Ovary (tissue), 10 donors: ENCODE measurements at places on chromosomes 6 and 20. TPM values are rescaled to one million over a fixed set of nuclear protein-coding genes. Genes with fewer than 3 reads are reported as not detected.

TBX18 gene
- 1.5 TPM for polyA plus RNA-seq

PCK1 gene
- 0.30 TPM for polyA plus RNA-seq

REM1 gene
- polyA plus RNA-seq = 2.9 TPM

SNX9 gene
- 31.2 TPM for polyA plus RNA-seq

FERMT1 gene
- 4.7 TPM for polyA plus RNA-seq

SLC17A2 gene
- polyA plus RNA-seq = not detected

GJA1 gene
- 78.7 TPM for polyA plus RNA-seq

VNN1 gene
- 0.34 TPM for polyA plus RNA-seq

- H3K4me1 ChIP-seq = no peaks in the 10 kb centered on the region
- H3K4me3 ChIP-seq = no peak overlapping the region
- H3K27ac ChIP-seq = no peak overlapping the region
- no peak for DNase-seq
- H3K36me3 ChIP-seq = no peaks in the 10 kb centered on the region
These were observed 92.7 kb downstream of the EYA4 start for GRCh38 chr6:133333852-133334251.

GRCh38 chr6:13289789-13290318 is 38.5 kb downstream of the TBC1D7 start:
- no peak overlapping the region for H3K4me3 ChIP-seq
- no peak overlapping the region for H3K27ac ChIP-seq
- no peaks in the 10 kb centered on the region for H3K4me1 ChIP-seq
- no peaks in the 10 kb centered on the region for H3K27me3 ChIP-seq
- no peak for DNase-seq
- H3K36me3 ChIP-seq = no peaks in the 10 kb centered on the region

DNA sequence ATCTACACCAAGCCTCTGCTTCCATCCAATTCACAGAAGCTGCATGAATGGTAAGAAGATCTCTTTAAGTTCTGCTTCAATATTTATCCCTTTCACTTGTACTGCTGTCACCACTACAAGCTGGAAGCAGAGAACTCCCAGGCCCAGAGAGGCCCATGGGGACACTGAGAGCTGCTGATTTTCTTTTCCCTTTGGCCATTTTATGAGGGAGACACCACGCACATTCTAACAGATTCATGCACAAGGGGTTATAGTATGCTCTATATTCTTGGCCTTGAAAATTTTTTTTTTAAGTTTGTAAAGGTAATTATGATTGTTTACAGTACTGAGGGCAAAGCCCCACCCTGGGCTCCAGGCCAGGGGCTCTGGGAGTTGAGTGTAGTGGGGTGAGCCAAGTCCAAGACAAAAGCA is 88.4 kb downstream of the MYB start:
- no peak for DNase-seq
- H3K4me3 ChIP-seq = no peak overlapping the region
- no peaks in the 10 kb centered on the region for H3K27me3 ChIP-seq
- no peaks in the 10 kb centered on the region for H3K36me3 ChIP-seq

DNA sequence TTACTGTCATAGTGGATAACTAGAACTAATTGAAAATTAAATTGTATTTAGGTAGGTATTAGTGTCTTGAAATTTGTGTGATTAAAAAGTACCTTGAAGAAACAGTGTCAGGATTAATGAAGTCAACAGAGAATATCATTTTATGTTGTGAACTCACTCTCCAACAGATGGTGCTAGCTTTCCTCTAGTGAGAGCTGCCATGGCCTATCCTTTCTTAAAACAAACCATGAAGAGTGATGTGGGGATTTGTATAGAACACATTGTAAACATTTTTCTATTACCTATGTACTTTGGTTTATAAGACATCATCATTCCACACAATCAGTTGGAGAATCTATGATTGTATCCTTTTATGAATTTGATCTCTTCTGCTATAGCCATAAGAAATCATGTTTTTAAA is 4.8 kb upstream of the SRSF12 start:
- H3K36me3 ChIP-seq = no peaks in the 10 kb centered on the region
- H3K27ac ChIP-seq = no peak overlapping the region
- H3K27me3 ChIP-seq = no peaks in the 10 kb centered on the region
- no peak overlapping the region for H3K4me3 ChIP-seq
- peaks cover 2% of the 10 kb centered on the region for H3K4me1 ChIP-seq

DNA sequence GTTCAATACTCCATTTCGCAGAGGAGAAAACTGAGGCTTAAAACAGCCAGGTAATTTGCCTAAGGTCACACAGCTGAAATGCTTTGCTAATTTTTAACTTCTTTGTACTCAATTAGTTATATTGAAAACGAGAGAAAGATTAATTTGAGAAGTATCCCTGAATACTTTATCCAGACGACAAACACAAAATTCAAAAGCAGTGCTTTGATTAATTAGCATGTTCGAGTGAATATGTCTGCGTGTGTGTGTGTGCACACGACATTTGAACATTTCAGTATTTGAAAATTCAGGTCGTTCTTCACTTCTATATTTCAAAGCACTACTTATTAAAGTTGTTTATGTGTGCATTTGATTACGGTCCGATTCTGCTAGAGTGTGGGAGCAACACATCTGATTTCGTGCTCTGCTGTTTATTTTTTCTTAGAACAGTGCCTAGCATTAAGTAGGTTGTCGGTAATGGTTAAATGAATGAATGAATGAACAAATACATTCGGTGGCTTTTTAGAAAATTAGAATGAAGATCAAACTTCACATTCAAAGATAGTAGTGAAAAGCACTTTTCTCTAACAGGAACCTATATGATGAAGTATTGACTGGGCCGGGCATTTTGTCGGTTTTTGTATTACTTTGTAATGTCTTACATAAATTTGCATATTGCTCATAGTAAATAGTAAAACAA is 36.9 kb upstream of the SYNCRIP start:
- peak overlapping the region; percentile 71 for H3K27ac ChIP-seq
- no peaks in the 10 kb centered on the region for H3K27me3 ChIP-seq
- H3K36me3 ChIP-seq = no peaks in the 10 kb centered on the region
- no peak for DNase-seq

DNA sequence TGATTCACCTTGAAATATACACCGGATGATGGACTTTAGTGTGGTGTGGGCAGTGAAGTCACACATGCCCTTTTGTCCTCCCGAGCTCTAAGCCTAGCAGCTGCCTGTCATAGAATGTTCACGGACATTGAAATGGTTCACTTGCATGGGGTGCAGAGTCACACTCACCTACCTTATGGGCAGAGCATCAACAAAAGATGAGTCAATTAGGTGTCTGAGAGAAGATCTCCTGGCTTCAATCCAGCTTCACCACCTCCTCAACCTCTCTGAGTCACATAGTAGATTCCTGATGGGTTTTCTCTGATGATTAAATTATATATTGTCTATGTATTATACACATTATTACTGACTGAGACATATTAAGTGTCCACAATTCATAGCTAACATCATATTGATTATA is 48.1 kb upstream of the HLA-E start:
- no peak overlapping the region for H3K27ac ChIP-seq
- no peaks in the 10 kb centered on the region for H3K27me3 ChIP-seq
- no peaks in the 10 kb centered on the region for H3K4me1 ChIP-seq

DNA sequence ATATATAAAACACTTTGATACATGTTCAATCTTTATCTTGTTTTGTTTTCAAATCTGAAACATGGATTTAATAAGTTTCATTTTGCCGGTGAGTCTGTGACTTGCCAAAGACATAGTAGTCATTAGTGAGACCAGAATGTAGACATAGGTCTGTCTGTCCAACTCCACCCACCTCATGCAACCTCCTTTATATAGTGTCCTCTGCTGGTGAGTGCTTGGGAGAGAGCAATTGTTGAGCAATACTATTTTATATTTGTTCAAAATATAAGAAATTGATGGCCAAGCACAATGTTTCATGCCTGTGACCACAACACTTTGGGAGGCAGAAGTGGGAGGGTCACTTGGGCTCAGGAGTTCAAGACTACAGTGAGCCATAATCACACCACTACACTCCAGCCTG is 10.8 kb upstream of the LY86 start:
- H3K4me1 ChIP-seq = no peaks in the 10 kb centered on the region
- H3K27ac ChIP-seq = no peak overlapping the region
- H3K4me3 ChIP-seq = no peak overlapping the region
- H3K36me3 ChIP-seq = no peaks in the 10 kb centered on the region

- no peak for DNase-seq
- H3K4me3 ChIP-seq = no peak overlapping the region
- H3K27ac ChIP-seq = no peak overlapping the region
- H3K4me1 ChIP-seq = peaks cover 2% of the 10 kb centered on the region
- H3K36me3 ChIP-seq = no peaks in the 10 kb centered on the region
These were observed 198.9 kb downstream of the CDH4 start for GRCh38 chr20:61451009-61451408.

DNA sequence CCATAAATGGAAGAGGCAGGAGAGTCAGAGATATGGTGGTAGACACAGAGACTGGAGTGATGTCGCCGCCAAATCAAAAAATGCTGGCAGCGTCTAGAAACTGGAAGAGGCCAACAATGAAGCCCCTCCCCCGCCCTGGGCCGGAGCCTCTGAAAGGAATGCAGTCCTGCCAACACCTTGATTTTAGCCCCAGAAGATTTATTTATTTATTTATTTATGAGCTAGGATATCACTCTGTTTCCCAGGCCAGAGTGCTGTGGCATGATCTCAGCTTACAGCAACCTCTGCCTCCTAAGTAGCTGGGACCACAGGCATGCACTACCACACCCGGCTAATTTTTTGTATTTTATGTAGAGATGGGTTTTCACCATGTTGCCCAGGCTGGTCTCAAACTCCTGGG is 82.6 kb upstream of the CCDC167 start:
- no peak for DNase-seq
- H3K27me3 ChIP-seq = no peaks in the 10 kb centered on the region

- H3K36me3 ChIP-seq = no peaks in the 10 kb centered on the region
- H3K27ac ChIP-seq = no peak overlapping the region
- peaks cover 2% of the 10 kb centered on the region for H3K27me3 ChIP-seq
These were observed 25.3 kb upstream of the PROKR2 start for GRCh38 chr20:5342021-5342420.

DNA sequence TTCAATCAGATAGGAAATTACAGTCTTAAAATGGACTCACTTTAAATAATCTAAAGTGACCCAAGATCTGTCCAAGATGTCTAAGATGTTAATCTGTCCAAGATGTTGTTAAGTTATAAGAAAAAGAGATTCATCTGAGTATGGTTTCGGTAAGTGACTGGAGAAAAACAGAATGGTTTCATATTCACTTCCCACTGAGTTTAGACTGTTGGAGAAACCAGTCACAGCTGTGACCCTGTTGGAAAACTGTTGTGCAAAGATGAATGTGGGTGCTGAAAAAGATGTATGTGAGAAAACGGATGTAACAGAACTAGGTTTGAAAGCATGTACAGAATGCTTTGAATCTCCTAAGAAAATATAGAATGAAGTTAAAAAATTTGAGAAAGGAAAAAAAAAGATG is 325.9 kb downstream of the COL12A1 start:
- no peaks in the 10 kb centered on the region for H3K27me3 ChIP-seq
- H3K4me3 ChIP-seq = no peak overlapping the region
- H3K27ac ChIP-seq = no peak overlapping the region
- peaks cover 4% of the 10 kb centered on the region for H3K4me1 ChIP-seq
- no peaks in the 10 kb centered on the region for H3K36me3 ChIP-seq
